ENCODE measurements at places on chromosomes 4 and X.
A peak's percentile ranks its signal among the peaks of the same experiment; 100 is the strongest.

DNA sequence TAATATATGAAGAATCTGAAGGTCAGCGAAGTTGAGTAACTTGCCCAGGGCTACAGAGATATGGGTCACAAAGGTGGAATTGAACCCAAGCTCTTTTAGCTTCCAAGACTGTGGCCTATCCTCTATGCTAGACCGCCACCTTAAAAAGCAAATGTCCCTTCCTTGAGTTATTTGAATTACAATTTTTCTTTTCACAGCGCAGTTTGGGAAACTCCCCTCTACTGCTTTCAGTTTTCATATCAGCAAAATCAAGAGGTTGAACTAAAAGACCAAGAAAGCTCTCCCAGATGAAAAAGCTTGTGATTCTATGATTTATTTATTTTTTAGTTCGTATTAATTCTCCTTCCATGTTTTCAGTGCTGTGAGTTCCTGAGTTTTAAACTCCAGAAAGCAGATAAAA, 174.5 kb upstream of the C1QTNF7 start:
- DNase-seq: no peak

GRCh38 chr4:121736735-121737351, 28.1 kb downstream of the SMIM43 start:
- DNase-seq: peak; percentile 73

DNA sequence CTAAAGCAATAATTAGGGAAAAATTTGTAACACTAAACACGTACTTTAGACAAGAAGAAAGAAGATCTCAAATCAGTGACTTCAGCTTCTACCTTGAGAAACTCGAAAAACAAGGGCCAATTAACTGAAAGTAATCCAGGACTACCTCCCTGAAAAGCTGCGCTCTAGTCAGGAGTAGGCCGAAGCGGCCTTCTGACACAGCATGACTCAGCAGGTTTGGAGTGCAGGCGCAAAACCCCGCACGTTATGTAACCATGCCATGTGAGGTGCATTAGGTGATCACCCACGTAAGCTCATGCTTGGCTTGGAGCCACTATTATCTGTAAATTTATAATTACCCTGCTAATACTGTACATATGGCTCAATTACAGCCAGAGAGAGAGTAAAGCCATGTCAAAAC, 52.8 kb upstream of the CCDC149 start:
- peak; percentile 18 for DNase-seq

DNA sequence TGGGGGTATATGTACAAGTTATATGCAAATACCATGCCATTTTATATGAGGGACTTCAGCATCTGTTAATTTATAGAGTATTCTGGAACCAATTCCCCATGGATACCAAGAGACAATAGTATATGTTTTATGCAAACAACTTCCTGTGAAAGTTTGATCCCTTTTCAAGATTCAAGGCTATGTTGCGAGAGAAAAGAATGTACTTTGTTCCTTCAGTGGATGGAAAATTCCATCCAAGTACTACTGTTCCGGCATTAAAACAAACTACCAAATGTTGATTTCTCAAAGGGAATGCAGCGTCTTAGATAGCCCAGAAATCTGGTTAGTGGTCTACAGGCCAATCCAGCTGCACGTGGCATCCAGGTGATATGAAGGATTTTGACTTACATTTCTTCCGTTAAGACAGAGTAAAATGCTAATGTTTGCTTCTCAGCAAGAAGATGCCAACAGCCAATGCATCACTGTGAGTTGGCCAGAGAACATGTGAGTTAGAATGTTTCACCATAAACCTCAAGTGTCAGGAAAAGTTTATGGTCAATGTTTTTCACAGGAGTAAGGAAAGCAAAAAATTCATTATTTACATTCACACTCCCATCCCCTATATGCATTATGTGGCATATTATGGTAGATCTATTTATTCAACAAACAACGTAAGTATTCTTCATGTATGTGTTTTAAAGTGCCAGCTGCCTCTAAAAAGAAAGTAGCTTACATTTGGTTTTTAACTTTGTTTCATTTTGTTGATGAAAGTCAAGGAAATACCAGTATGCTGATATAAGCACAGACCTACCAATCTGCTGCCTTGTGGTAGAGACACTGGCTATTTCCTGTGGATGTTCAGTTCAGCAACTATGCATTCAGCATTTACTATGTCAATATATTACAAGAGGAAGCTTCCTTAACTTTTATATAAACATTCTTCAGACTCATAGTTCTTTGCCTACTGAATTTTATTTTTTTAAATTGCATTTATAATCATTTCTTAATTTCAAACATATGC, 44.4 kb downstream of the METTL14 start:
- peak; percentile 72 for DNase-seq

DNA sequence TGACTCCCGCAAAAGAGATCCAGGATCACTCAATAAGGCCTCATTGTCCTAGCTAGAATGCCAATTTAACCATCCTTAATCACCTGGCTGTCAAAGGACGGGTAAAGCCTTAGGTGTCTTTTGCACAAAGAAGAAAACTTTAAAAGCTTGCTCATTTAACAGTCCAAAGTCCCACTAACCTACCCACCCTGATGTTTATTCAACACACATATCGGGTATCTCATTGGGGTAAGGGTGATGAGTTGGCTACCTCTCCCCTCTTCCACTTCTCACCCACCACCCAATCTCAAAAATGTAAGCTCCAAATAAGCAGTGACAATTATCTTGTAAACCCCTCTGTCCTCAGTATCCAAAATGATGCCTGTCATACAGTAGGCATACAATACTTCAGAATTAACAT, 988 bp upstream of the SRD5A3 start:
- no peak for DNase-seq

DNA sequence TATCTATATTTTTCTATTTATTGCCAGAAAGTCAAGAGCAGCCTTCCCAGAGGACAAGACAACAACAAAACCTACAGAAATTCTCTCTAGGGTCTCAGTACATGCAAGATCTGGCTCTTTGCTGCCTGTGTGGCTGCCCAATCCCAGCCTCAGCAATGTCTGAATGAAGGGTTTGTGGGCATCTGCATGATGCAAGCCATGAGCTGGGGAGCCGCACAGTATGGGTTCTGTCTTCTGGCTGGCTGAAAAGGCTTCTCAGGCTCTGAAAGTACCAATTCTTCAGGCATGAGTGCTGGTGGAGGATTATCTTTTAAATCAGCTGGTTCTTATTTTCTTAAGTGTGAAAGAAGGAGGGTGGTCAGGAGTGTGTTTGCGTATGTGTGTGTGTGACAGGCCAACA, 104.6 kb downstream of the PDGFRA start:
- no peak for DNase-seq

DNA sequence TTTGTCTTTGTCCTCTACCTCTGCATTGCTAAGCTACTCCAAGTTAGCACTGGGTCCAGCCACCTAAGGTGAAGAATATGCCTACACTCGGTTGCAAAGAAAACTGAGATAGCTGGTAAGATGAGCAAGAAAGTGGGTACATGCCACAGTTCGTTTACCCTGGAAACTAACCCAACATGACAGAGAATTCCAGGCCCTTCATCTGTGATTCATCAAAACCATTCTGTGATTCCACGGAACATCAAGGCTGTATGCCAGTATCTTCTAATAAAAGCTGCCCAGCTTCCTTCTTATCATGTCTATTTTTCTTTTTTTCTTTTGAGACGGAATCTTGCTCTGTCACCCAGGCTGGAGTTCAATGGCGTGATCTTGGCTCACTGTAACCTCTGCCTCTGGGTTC, 58.7 kb upstream of the SPANXC start:
- no peak for DNase-seq

GRCh38 chr4:185344743-185345538, 50.8 kb downstream of the LRP2BP start:
- DNase-seq: no peak

GRCh38 chrX:109847257-109848187, 114.5 kb upstream of the ACSL4 start:
- DNase-seq: peak; percentile 95

GRCh38 chrX:11434607-11435006, 141.4 kb downstream of the AMELX start:
- DNase-seq: peak; percentile 33

GRCh38 chr4:167642250-167642649, 408.0 kb upstream of the SPOCK3 start:
- no peak for DNase-seq

- no peak for DNase-seq
These were observed 197.0 kb downstream of the STIM2 start for GRCh38 chr4:27057662-27058061.

DNA sequence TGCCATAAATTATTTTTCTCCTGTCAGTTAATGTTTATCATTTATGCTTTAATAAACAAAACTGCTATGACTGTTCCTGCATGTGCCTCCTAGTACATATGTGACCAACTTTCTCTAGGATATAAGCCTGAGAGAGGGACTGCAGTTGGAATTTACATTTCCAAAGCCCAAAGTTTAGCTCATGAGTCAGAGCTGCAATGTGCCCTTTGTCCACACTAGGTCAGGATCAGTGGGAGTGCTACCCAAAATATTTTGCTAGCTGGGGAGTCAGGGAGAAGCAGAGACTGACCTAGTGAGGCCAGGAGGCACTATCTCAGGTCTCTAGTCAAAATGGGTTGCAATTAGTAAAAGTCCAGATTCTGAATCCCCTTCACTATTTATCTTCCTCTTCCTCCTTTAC, 92.7 kb downstream of the AR start:
- DNase-seq: peak; percentile 37

DNA sequence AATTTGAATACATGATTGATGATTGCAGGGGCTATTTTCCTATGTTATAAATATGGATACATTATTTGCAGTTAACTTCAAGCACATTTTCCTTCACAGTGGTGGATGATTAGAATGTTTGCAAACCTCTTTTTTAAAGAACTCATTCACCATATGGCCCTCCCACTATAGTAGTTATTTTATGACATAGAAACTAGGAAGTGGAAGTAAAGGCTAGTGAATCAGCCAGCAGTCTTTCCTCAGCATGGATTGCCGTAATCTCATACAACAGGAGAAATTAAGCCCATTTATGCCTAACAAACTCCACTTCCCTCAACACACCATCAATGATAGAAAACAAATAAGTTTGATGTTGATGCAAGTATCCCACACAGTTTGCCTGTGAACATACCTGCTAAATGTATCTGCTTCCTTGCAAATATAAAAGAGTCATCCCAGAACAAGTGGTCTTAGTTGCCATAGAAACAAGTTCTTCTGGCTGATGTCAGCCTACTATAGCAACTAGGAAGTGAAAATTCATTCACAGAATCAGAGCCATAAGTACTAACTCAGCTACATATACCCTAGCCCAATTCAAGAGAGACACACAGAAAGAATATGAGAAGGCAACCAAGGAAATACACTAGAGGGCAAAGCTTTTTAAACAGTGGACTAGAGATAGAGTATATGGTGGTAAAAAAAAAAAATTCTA, 100.9 kb upstream of the RADX start:
- DNase-seq: no peak

DNA sequence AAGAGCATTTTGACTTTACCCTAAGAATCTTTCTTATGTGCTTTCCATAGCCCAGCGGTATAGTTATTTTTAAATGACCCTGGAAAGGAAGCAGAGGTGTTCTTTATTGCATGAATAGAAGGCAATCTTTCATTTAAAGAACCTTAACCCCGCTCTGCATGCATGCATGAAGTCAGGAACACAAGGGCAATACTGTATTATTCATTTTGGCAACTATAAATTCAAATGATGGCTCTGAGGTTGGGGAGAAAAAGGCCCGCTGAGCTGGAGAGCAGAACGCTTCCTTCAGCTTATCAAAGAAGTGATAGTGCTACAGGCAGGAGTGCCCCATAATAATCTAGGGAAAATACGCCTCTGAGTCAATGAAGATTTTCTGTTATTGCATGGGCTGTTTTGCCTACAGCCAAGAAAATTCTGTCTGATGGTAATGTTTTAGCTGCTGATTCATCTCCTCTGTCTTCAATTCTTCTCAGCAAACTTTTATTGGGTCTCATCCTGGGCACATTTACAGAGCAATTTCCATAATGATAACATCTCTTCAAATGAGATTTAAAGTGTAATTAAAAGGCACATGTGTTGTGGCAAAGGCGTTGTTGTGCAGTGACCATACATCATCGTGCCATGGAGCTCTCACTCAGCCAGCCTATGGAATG, 452.2 kb upstream of the FTHL17 start:
- DNase-seq: no peak

DNA sequence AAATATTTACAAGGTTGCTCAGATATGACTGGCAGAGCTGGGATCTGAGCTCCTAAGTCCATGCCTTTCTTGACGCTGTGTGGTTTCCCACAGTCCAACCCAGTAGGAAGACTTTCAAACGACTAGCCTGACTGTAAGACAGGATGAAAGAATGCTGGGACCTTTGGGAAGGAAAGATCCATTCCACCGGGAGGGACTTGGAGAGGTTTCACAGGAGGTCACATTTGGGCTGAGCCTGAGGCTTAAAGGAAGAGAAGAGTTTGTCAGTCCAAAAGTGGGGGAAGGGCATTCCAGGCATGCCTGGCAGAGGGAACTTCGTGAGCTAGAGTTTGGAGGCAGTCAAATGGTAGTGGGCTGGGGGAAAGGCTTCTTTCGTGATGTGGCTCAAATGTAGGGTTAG, 1.5 kb downstream of the STARD8 start:
- DNase-seq: peak; percentile 29

GRCh38 chr4:87166296-87166854, 54.0 kb downstream of the KLHL8 start:
- DNase-seq: no peak

- no peak for DNase-seq
These were observed 849.3 kb upstream of the PCDH10 start for GRCh38 chr4:132299841-132300240.

- DNase-seq: peak; percentile 88
These were observed 1.6 kb downstream of the RAB33A start for GRCh38 chrX:130173190-130173895.

DNA sequence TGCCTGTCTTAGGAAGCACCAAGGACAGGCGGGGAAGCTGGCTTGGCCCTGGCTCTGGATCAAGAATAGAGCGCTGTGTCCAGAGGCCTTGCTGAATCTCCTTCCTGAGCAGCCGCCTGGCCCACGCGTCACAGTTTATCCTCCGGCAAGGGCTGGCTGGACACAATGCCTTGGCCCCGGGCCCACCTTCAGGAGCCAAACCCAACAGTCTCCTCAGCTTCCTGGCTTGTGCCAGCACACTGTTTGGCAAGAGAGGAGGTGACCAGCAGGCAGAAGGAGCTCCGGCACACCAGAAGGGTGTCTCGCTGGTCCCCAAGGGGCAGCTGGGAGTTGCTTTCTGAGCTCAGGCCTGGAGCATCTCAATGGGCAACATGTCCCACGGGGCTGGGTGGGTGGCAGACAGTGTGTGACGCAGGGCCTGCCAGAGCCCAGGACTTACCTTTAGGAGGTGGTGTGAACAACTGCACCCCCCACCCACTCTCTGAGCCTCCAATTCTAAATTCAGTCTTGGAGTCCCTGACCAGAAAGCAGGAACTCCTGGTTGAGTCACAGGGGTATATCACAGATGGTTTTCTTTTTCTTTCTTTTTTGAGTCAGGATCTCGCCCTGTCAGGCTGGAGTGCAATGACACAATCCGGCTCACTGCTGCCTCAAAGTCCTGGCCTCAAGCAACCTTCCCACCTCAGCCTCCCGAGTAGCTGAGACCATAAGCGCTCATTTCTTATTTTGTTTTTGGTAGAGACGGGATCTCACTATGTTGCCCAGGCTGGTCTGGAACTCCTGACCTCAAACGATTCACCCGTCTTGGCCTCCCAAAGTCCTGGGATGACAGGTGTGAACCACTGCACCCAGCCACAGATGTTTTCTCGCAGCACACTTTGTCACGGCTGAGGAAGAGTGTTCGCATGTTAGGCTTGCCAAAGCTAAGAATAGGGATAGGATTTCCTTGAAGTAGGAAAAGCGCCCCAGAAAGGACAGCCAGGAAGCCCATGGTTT, 361.2 kb downstream of the BCOR start:
- DNase-seq: peak; percentile 84
